ENCODE measurements at places on chromosomes 13 and 19. TPM values are rescaled to one million over a fixed set of nuclear protein-coding genes. Genes with fewer than 3 reads are reported as not detected.

- H3K4me1 ChIP-seq = peaks cover 20% of the 10 kb centered on the region
- no peaks in the 10 kb centered on the region for H3K27me3 ChIP-seq
- H3K27ac ChIP-seq = no peak overlapping the region
- peaks cover 3% of the 10 kb centered on the region for H3K36me3 ChIP-seq
- H3K4me3 ChIP-seq = no peak overlapping the region
These were observed 94.1 kb downstream of the PCCA start for GRCh38 chr13:100182900-100183490.

GRCh38 chr13:106567474-106568298, at the start of gene ARGLU1:
Gene ARGLU1, minus strand, starts transcription at chr13:106568137. Its CDS starts 218 bp downstream, at chr13:106567919.
- H3K4me1 ChIP-seq = peaks cover 40% of the 10 kb centered on the region
- no peaks in the 10 kb centered on the region for H3K27me3 ChIP-seq
- DNase-seq = peak; percentile 95
- H3K4me3 ChIP-seq = peak within 1 kb of the TSS; percentile 98
- H3K36me3 ChIP-seq = peaks cover 26% of the 10 kb centered on the region
- peak within 1 kb of the TSS; percentile 94 for H3K27ac ChIP-seq

DNA sequence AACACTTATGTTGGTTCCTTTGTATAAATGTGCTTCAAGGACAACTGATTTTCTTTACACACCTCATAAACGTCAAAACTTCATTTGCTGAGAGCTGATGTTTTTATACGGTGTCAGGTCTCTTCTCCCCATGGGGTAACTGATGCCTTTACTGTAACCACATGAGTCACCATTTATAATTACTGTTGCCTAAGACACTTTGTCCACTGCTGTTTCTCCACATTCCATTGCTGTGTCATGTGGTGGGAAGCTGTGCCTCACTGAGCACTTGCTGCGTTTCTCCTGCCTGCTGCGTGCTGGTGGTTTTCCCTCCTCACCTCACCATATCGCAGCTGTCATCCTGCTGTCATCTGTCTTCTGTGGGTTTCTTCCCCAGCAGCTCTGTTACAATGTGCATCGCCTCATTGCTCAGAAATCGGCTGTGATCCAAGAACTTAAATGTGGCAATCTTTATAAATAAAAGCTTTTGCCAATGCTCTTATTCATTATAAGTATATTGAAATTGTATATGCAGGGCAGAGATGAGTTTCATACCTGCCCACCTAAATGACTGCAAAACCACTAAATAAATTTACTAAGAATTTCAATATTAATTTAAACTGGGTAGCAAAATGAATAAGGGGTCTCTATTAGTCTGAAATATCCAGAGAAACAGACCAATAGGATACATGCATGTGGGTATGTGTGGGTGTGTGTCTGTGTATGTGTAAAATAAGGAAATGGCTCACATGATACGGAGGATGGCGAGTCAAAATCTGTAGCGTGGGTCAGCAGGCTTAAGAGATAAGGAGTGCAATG, 547.0 kb upstream of the SLITRK5 start:
- no peak overlapping the region for H3K4me3 ChIP-seq
- no peaks in the 10 kb centered on the region for H3K4me1 ChIP-seq
- no peak overlapping the region for H3K27ac ChIP-seq

DNA sequence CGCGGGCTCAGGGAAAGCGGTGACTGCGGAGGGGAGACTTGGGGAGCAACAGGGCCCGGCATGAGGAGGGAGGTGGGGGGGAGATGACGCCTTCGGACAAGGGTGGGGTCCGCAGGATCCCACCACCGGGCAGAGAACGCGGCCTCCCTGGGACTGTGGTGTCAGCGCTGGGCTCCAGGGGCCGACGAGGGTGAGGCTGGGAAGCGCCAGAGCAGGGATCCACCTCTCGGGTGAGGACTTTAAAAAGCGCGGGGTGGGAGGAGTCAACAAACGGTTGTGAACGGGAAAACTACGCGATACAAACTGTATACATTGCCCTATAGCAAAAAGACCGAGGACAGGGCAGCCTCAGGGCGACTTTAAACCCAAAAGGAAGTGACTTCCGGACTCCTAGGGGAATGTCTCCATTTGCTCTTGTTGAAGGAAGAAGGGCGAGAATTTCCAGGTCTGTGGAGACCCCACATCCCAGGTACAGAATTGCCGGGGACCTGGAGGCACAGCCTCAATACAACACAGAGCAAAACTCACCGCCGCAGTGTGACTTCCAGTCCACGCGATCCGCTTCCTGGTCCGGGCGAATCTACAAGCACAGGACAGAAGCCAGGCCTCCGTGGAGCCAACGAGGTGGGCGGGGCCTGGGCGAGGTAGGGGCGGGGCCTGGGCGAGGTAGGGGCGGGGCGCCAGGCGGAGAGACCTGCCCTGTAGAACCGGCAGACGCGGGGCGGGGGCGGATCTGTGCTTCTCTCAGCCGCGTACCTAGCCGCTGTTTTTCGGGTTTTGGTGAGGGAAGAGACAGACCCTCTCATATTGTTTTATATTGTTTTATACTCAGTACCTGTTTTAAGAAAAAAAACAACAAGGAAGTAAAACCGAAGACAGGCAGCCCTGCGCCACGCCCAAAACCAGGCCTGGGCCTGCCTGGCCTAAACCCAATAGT, at the start of gene ZNF888:
ZNF888 (minus strand) TSS at position 588 of the 937 bp plus-strand sequence. CDS start 5,555 bp downstream, outside the sequence.
- peak; percentile 92 for DNase-seq
- peak within 1 kb of the TSS; percentile 90 for H3K27ac ChIP-seq
- no peaks in the 10 kb centered on the region for H3K27me3 ChIP-seq
- H3K4me3 ChIP-seq = peak within 1 kb of the TSS; percentile 92

C13orf46 gene
- total RNA-seq = 0.37 TPM

DNA sequence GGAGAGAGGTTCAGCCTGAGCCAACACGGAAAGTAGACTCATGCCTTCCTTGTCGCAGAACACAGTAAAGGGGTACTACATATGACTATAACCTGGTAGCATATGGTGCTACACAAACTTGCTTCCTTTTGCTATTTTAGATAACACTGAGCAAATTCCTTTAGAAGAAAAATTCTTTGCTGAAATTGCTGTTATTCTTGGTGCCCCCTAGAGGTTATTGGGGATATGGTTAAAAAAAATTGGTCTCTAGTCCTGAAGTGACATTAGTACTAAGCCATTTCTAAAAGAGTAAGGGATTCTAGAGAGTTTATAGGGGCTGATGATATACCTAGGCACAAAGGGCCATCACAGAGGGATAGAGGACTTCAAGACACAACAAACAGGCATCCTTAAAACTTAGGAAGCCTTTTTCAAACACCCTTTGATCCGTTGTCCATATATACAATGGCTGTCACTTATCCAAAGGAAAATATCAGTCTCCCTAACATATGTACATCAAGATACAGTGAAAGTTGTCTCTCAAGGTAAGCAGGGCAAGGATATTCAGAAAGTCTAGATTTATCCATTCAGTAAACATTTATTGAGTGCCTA, 13.9 kb upstream of the HS6ST3 start:
- no peak overlapping the region for H3K27ac ChIP-seq
- no peaks in the 10 kb centered on the region for H3K27me3 ChIP-seq
- no peaks in the 10 kb centered on the region for H3K4me1 ChIP-seq
- no peak overlapping the region for H3K4me3 ChIP-seq

DNA sequence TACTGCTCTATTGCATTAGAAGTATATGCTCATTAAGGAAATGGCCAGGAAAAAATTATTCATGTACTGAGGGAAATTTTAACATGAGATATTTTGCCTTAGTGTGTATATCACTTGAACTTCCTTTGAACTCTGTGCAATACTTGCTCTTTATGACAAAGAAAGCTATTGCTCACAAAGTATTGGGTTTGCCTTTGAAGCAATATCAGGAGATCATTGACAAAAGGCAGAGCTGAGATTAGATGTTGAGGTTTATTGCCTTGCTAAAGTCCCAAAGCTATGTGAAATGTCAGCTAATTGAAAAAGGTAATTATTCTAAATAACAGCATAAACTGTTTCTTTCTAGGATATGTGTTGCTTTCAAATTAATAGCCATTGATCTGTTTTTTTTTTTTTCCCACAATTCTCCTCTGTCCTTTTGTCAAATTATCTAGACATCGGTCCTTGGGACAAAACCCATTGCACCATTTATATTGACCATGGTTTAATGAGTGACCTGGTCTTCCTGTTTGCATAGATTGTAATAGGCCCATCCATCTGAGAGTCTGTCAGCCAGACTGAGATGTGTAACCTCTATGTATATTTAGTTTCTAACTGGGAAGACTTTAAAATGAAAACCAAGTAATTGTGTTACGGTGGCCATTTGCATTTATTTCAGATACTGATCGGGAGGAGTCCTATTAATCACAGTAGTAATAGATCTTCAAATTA, 752.7 kb upstream of the GPC6 start:
- no peak for DNase-seq
- H3K4me1 ChIP-seq = no peaks in the 10 kb centered on the region
- no peaks in the 10 kb centered on the region for H3K36me3 ChIP-seq
- no peak overlapping the region for H3K4me3 ChIP-seq
- H3K27me3 ChIP-seq = no peaks in the 10 kb centered on the region
- no peak overlapping the region for H3K27ac ChIP-seq
